ENCODE measurements at places on chromosomes 7 and 10.

GRCh38 chr10:14782691-14783363 is 8.1 kb upstream of the FAM107B start:
- DNase-seq, result no peak

- no peak for DNase-seq
These were observed 15.7 kb upstream of the MACC1 start for GRCh38 chr7:20232848-20233247.

- no peak for DNase-seq
These were observed 276.2 kb upstream of the KLF14 start for GRCh38 chr7:131010029-131010716.

GRCh38 chr7:115008465-115009114 is 86.7 kb downstream of the MDFIC start:
- DNase-seq, result no peak

DNA sequence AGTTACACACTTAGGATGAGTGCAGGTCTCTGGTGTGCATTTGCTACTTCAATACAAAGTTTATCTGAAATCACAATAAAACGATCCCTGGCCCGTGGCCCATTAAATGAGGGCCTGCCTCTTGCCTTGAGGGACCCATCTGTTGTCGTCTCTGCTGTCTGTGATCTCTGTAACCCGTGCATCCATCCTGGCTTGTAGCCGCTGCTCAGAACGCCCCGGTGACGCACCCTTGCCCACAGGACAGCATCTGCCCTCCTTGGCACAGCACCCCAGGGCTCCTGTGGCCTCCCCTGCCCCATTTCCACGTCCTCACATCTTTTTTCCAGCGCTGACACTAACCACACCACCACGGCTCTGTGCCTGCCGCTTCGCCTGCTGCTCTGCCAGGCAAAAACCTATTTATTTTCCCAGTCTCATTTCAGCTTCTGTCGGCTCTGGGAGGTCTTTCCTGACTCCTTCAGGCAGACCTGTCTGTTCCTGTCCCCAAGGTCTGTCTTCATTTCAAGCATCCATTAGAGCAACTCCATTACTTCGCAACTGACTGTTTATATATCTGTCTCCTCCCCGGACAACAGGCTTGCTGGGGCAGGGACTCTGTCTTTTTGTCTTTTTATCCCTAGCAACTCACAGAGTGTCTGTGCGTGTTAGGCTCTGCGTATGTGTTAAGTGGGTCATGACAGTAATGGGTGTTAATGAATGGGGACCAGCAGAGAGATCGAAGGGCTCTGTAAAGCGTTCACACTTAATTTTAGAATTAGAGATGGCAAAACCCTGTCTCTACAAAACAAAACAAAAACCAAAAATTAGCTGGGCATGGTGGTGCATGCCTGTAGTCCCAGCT is 16.4 kb downstream of the CARD11 start:
- no peak for DNase-seq

GRCh38 chr7:44211126-44211675 is 10.4 kb downstream of the YKT6 start:
- DNase-seq, result no peak

DNA sequence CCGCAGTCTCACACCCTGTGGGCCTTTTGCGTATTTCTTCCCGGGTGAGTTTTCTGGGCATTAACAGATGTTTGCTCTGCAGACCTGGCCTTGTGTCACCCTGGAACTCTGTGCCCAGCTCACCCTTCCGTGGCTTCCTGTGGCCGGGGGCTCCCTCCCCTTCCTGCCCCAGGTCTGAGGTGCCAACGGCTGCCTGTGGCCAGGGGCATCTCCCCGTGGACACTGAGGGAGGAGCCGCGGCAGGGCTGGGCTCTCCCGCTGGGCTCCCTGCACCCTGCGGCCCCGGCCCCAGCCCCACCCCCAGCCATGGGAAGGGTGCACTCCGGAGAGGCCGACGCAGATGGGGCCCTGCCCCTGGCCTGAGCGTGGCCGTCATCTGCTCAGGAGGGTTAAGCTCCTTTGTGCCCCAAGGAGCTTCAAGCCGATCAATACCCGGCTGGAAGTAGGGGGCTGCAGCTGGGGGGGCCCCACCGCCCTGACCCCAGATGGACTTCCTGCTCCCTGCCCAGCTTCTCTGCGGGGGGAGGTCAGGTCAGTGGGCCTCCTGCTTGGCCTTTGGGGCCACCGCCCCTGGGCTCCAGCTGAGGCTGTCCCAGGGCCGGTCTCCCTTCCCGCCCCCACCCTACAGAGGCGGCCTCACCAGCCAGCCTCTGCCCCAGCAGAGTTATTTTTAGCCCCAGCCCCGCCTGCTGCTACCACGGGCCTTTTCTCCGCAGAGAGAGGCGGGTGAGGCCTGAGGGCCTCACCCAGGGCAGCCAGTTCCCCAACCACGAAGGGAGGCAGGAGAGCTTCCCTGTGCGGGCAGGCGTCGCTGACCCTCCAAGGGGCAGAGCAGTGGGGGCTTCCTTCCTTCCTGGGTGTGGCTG is 24.2 kb downstream of the PWWP2B start:
- DNase-seq, result no peak

DNA sequence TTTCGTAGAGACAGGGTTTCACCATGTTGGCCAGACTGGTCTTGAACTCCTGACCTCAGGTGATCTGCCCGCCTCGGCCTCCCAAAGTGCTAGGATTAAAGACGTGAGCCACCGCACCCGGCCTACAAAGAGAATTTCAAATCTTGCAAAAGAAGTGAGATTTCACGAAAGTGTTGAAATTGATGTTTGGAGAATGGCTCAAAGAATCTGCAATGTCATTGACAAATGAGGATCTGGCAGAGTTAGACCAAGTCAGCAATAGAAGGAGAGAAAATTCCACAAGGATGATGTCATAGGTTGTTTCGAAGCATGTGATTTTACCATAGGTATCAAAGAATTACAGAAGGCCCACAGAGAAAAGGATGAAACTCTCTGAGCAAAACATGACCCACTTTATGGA is 71.7 kb downstream of the LYZL2 start:
- no peak for DNase-seq

DNA sequence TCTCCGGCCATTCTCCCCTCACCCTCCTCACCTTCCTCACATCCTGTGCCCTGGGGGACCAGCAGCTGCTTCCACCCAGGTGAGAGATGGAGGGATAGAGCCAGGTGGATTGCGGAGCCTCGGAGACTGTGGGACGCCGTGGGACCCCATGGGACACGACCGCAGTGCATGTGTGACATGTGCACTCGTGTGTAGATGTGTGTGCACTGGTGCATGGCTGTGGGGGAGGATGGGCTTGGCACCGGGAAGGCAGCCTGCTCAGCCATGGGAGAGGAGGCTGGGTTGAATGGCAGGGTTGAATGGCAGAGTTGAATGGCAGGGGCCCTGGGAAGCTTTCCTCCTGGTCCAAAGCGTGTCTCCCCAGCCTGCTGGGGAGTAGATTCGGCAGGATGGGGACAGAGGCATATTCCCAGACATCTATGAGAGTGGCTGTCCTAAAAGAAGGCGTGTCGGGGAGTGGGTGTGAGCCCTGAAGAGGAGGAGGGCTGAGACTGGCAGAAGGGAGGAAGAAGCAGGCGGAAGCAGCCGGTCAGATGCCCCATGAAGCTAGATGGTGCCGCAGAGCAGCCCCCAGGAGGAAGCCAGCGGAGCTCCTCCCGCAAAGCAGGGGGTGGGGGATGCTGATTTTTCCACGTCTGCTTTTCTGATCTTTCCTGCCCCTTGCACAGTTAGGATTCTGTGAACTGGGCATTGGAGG is 815 bp downstream of the GIMAP8 start:
- peak; percentile 37 for DNase-seq

DNA sequence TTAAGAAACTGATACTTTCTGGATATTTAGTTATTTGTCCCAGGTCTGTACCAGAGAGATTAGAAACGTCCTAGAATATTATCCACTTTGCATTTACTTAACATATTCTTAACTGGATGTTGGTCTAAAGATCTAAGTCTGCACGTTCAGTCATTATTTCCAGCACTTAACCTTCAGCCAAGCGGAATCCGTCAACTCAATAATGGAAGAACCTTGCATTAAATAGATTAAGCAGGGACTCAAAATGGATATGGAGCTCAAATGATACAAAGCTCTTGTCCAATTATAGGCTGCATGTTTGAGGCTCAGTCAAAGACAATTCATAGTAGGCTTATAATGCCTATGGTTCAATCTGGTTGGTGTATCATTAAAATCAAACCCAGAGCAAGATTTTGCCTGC is 162.9 kb downstream of the SEMA3D start:
- DNase-seq, result no peak

DNA sequence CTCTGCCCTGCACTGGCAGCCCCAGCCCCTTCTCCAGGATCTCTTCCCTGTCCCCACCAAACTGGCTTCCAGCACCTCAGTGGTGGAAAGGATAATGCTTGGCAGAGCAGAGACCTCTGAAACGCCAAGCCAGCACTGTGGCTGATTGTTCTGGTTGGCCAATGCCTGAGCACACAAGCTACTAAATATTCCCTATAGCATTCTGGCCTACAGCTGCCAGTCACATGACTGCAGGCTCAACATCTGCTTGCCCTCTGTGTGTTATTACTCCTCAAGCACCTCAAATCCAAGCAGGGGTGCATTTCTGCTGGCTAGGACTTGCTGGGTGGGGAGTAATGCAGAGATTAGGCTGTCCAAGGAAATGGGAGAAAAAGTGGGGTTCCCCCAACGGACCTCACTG is 6.1 kb downstream of the TBATA start:
- DNase-seq, result no peak

GRCh38 chr10:88553116-88553752 is 29.9 kb downstream of the RNLS start:
- DNase-seq, result no peak

GRCh38 chr7:100719523-100720278 is 567 bp upstream of the EPO start:
- no peak for DNase-seq

All from stimulated activated CD8-positive, alpha-beta memory T cell treated with anti-CD3 and anti-CD28 coated beads, Interleukin-15, amount 100 ng/mL, for 24 hours (primary cell).